ENCODE measurements at places on chromosomes 2 and 18.

DNA sequence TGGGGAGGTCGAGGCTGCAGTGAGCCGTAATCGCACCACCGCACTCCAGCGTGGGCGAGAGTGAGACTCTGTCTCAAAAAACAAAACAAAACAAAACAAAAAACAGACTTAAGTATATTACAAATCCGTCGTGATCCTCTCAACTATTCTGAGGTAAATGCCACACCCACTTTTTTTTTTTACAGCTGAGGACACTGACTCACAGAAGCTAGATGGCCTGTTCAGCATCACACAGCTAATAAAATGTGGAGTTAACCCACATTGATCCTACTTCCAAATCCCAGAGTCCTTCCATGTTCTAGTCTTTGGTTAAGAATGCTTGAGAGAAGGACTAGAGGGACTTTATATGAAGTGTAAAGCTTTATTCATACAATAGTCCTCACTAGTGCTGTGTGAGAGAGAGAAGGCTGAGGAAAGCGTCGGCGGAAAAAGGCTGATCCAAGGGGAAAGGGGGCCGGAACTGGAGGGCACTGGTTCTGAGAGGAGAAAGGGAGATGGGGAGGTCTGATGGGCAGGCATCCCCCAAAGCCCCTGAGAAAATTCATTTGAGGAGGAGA is 627 bp downstream of the RNF25 start:
- no peak for DNase-seq

DNA sequence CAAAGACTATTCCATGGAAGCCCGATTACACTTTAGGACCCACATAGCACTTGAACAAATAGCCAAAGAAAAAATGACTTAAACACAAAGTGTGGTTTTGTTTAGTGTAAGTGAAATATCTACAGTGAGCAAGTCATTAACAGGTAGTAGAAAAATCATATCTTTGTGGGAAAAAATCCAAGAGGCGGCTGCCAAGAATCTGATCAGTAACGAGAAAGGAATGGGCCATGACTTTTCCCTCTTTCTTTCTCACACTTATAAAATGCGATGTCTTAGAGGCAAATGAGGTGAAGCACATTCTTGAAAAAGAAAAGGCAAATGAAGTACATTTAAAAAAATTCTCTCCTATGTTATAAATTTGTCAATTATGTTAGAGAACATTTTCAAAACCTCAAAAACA is 12.9 kb upstream of the GEMIN6 start:
- no peak for DNase-seq

GRCh38 chr2:139079311-139079710 is 299.1 kb upstream of the NXPH2 start:
- no peak for DNase-seq

DNA sequence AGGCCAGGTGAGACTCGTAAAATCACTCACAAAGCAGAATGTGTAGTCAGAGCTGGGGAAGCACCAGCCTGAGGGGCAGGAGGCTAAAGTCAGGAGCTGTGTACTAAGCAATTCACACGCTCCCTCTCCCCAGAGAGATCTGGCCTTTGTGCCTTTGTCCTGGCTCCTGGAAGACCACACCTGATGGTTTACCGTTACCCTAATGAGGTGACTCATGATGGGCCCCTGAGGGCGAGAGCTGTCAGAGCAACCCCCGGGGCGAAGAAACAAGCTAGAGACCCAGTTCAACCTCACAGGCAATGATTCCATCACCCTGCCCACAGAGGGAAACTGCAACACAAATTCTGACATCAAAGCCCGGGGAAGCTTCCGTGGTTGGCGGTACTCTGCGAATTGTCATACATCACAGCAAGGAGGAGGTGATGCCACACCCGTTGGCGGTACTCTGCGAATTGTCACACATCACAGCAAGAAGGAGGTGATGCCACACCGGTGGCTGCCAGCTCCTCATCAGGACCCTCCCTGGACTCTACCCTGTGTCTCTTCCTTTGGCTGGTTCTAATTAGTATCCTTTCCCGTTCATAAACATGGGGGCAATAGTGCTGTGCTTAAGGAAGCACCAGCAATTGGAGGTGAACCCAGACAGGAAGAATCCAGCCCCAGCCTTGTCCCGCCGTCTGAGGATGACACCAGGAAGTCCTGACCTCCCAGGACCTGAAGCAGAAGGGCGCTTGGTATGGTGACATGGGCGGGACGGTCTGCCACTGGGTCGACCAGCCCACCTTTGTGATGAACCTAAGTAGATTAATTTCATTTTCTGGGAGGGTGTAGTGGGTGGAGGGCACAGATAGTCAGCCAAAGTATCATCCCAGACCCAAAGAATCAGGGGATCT is 30.5 kb downstream of the B3GNT7 start:
- no peak for DNase-seq

GRCh38 chr2:209713219-209713618 is 58.4 kb upstream of the UNC80 start:
- no peak for DNase-seq

GRCh38 chr2:32683520-32684086 is 55.8 kb downstream of the TTC27 start:
- DNase-seq = no peak

GRCh38 chr2:224901121-224901676 is 141.1 kb downstream of the DOCK10 start:
- no peak for DNase-seq

DNA sequence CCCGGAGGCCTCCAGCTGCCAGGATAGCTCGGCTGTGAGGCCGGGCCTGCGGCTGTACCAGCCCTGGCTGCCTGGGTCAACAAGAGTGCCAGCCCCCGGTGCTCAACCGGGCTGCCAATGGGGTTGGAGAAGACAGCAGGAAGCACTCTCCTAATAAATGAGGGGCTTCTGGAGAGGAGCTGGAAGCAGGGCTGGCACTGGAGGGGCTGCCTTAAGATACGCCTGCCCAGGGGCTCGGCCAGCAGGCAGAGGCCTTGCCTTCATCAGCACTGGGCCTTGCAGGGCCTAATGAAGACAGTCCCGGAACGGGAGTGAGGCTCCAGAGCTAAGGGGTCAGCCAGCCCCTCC is 73.6 kb downstream of the TEX51 start:
- no peak for DNase-seq
